ENCODE measurements at places on chromosomes 5 and 9.

DNA sequence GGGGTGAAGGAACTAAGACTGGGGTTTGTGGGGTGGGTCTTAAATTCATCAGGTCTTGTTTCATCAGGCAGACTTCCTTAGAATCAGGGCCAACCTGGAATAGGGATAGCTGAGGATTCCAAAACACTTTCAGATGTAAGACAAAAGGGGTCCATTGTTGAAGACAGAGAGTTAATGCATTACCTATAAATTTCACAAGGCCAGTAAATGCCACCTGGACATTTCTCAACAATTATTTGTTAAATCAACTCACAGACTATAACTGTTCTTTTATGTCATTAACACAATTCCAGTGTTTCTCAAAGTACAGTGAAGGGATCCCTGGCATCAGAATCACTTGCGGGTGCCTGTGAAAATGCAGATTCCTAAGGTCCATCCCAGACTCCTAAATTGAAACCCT lies 2.8 kb downstream of the MARCHF3 start:
- DNase-seq = no peak

- no peak for DNase-seq
These were observed 23.8 kb downstream of the MRPS27 start for GRCh38 chr5:72296256-72296655.

DNA sequence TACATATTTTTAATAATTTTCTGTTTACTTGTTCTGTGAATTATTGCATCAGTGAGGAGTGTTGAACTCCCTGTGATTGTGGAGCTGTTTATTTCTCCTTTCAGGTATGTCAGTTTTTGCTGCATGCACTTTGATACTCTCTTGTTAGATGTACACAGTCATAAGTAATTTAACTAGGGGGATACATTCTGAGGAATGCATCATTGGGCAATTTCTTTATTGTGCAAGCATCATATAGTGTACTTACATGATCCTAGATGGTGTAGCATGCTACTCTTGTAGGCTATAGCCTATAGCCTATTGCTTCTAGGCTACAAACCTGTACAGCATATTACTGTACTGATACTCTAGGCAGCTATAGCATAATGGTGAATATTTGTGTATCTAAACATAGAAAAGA lies 9.5 kb downstream of the DENND4C start:
- DNase-seq = no peak

DNA sequence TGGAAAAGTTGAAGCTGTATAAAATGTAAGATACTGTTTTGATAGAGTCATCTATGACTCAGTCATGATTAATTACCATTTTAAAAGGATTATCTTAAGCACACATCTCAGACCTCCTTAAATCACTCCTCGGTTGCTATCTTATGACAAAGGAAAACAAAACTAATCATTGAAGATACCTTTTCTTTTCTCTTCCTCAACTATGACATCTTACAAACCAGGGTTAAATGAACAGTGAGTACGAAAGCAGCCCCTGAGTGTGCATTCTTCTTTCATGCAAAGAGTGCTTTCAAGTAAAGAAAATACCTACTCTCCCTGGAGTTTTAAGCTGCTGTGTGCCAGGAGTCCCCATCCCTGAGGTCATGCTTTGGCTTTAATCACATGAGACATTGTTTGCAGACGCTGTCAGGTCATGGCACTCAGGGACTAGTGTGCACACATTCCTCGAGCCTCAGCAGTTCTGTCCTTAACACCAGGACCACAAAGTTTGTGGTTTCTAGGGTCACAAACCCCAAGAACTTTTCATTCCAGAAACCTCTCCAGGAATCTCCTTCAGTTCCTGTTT lies 86.7 kb upstream of the ICE1 start:
- DNase-seq = no peak

GRCh38 chr5:101160002-101160401 lies 256.9 kb upstream of the ST8SIA4 start:
- DNase-seq = no peak

GRCh38 chr9:125902214-125902613 lies 155.0 kb downstream of the PBX3 start:
- no peak for DNase-seq

All from stimulated activated CD8-positive, alpha-beta memory T cell treated with anti-CD3 and anti-CD28 coated beads, Interleukin-15, amount 100 ng/mL, for 4 hours (primary cell).